ENCODE measurements at places on chromosomes 7 and 10.

DNA sequence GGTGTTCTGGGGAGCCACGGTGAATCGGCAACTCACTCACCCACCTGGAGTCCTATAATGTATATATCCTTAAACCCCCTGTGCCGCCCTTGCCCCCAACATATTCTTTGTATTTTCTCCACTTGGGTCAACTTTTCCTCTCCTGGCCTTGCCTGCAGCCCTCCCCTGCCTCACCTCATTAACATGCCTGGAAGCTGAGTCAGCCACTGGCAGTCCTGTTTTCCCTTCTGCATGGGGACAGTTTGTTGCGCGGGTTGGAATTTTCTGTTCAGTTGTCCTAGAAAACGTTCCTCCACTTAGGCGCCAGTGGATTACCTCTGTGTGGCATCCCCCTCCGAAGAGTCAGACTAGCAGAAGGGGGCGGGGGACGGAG lies 97.4 kb downstream of the C10orf105 start:
- peaks cover 8% of the 10 kb centered on the region for H3K4me1 ChIP-seq
- no peak overlapping the region for H3K4me3 ChIP-seq
- H3K27ac ChIP-seq = no peak overlapping the region
- H3K36me3 ChIP-seq = no peaks in the 10 kb centered on the region
- peaks cover 4% of the 10 kb centered on the region for H3K27me3 ChIP-seq
- no peak for DNase-seq

DNA sequence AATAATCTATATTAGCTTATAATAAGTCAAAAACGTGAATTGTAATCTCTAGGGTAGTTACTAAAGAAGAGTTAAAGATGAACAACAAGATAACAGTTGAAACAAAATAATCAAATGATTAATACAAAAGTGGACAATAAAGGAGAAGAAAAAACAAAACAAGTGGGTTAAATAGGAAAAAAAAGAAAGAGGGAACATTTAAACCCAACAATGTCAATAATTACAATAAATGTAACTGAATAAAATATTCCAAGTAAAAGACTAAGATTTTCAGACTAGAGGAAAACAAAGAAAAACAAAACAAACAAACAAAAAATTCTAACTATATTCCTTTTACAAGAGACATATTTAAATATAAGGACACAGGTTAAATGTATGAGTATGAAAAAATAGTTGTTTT lies 38.0 kb upstream of the ZEB1 start:
- H3K27me3 ChIP-seq = no peaks in the 10 kb centered on the region
- H3K4me3 ChIP-seq = no peak overlapping the region
- no peak for DNase-seq
- H3K27ac ChIP-seq = no peak overlapping the region
- no peaks in the 10 kb centered on the region for H3K36me3 ChIP-seq

DNA sequence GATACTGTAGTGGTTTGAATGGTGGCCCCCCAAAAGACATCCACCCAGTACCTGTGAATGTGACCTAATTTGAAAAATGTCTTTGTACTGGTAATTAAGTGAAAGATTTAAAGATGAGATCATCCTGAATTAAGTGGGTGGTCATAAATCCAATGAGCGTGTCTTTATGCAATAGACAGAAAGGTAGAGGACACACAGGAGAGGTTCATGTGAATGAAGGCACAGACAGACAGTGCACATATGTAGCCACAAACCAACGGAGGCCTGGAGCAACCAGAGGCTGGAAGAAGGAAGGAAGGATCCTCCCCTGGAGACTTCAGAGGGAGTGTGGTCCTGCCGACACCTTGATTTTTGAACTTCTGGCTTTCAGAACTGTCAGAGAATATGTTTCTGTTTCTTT lies 160.3 kb downstream of the CNTNAP2 start:
- no peaks in the 10 kb centered on the region for H3K36me3 ChIP-seq
- no peak overlapping the region for H3K27ac ChIP-seq
- no peak overlapping the region for H3K4me3 ChIP-seq
- no peaks in the 10 kb centered on the region for H3K27me3 ChIP-seq

GRCh38 chr7:40923626-40924025 lies 779.3 kb downstream of the INHBA start:
- H3K27ac ChIP-seq = no peak overlapping the region
- no peak overlapping the region for H3K4me3 ChIP-seq
- H3K36me3 ChIP-seq = no peaks in the 10 kb centered on the region
- H3K4me1 ChIP-seq = no peaks in the 10 kb centered on the region

DNA sequence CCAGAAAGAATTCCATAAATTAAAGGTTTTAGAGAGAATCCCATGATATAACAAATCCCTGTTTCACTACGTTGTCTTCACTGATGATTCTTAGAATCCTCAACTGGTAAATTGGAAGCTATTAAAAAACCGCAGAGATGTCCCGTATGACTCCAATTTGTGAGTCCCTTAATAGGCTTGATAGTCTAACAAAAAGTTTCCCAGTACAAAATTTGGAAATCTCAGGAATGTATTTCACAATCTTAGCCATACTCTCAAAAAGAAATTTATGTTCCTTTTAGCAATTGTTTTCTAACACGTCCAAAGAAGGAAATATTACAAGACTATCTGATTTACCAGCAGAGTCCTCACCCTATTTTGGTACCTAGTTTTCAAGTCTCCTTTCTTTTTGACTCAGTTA lies 2.5 kb downstream of the TES start:
- no peak for DNase-seq
- H3K27ac ChIP-seq = peak overlapping the region; percentile 83
- peaks cover 55% of the 10 kb centered on the region for H3K4me1 ChIP-seq
- H3K27me3 ChIP-seq = no peaks in the 10 kb centered on the region
- H3K36me3 ChIP-seq = no peaks in the 10 kb centered on the region
- H3K4me3 ChIP-seq = peak overlapping the region; percentile 99

GRCh38 chr7:116521046-116521664 lies 3.7 kb upstream of the CAV1 start:
- H3K4me3 ChIP-seq = no peak overlapping the region
- H3K4me1 ChIP-seq = peaks cover 15% of the 10 kb centered on the region
- no peaks in the 10 kb centered on the region for H3K36me3 ChIP-seq
- no peak overlapping the region for H3K27ac ChIP-seq

- peaks cover 24% of the 10 kb centered on the region for H3K27me3 ChIP-seq
- no peak overlapping the region for H3K4me3 ChIP-seq
- no peaks in the 10 kb centered on the region for H3K4me1 ChIP-seq
- H3K36me3 ChIP-seq = peaks cover 31% of the 10 kb centered on the region
Observed at GRCh38 chr10:117442944-117443685, 67.9 kb upstream of the PDZD8 start.

DNA sequence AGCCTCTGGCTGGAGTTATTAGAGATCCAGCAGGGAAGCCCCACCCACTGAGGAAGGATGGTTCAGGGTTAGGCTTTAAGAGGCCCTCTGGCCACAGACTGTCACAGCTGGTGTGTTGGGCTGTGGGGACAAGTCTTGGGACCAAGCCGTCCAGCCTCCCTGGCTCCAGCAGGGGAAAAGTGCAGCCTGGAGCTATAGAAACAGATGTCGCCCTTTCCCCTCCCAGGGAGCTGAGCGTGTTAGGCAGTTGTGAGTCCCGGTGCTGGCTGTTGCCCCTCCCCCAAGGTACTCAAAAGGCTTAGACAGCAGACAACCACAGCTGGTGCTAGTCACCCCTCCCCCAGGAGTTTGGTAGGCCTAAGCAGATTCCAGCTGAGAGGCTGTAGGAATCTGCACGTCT lies 143.4 kb downstream of the TMEM168 start:
- peaks cover 5% of the 10 kb centered on the region for H3K27me3 ChIP-seq
- H3K27ac ChIP-seq = no peak overlapping the region
- no peak for DNase-seq

GRCh38 chr10:71726580-71727104 lies 7.1 kb upstream of the C10orf105 start:
- H3K4me1 ChIP-seq = peaks cover 38% of the 10 kb centered on the region
- H3K27ac ChIP-seq = peak overlapping the region; percentile 93
- DNase-seq = no peak
- peak overlapping the region; percentile 79 for H3K4me3 ChIP-seq
- H3K27me3 ChIP-seq = peaks cover 6% of the 10 kb centered on the region

GRCh38 chr10:44911081-44911540 lies at the start of gene TMEM72:
TSS of gene TMEM72 (plus strand) at chr10:44911337. CDS start at chr10:44911513, 176 bp downstream.
- peaks cover 11% of the 10 kb centered on the region for H3K27me3 ChIP-seq
- no peak for DNase-seq
- H3K36me3 ChIP-seq = no peaks in the 10 kb centered on the region
- H3K27ac ChIP-seq = no peak within 1 kb of the TSS
- no peak within 1 kb of the TSS for H3K4me3 ChIP-seq
- H3K4me1 ChIP-seq = peaks cover 12% of the 10 kb centered on the region

GRCh38 chr7:114021135-114021534 lies 102.3 kb upstream of the PPP1R3A start:
- DNase-seq = no peak
- no peak overlapping the region for H3K4me3 ChIP-seq
- H3K36me3 ChIP-seq = no peaks in the 10 kb centered on the region
- no peaks in the 10 kb centered on the region for H3K4me1 ChIP-seq
- no peak overlapping the region for H3K27ac ChIP-seq

- H3K4me3 ChIP-seq = no peak overlapping the region
- DNase-seq = no peak
- H3K27me3 ChIP-seq = no peaks in the 10 kb centered on the region
- H3K27ac ChIP-seq = no peak overlapping the region
- no peaks in the 10 kb centered on the region for H3K36me3 ChIP-seq
Observed at GRCh38 chr7:47039089-47039648, 542.7 kb downstream of the TNS3 start.

DNA sequence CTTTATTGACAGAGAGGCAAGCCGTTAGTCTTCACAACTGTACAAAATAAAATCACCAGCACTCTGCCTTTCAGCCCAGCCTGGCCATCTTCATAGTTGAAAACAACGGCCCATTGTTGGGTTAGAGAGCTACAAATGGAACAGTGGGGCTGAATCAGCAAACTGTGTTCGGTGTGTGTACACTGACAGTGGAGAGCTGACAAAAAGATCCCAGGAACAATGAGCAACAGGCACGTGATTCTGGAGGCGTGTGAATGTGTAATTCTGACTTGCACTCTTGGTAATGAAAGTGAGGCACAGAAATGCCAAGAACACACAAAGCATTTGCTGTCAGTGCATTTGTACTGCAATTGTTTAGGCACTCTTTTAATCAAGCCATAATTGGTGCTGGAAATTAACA lies 303.7 kb downstream of the WDR11 start:
- H3K27me3 ChIP-seq = no peaks in the 10 kb centered on the region
- H3K27ac ChIP-seq = no peak overlapping the region
- H3K4me1 ChIP-seq = no peaks in the 10 kb centered on the region
- H3K4me3 ChIP-seq = no peak overlapping the region

DNA sequence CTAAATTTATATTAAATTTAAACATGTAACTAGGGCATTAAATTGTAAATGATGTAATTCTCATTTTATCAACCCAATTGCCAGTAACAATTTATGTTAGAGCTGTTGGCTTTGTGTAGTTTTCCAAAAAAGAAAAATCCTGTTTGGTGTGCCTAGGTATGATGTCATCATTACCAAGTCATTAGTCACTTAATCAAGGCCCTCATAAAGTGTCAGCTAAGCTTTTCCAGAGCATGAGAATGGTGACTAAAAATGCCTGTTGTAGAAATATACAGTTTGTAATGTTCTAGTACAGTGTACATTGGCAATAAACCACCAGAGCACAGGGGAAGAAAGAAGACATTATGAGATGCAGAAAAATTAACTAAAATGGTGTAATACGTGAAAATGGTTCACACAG lies 593.8 kb upstream of the ANKRD30A start:
- H3K27ac ChIP-seq = no peak overlapping the region
- H3K27me3 ChIP-seq = no peaks in the 10 kb centered on the region
- DNase-seq = no peak
- no peak overlapping the region for H3K4me3 ChIP-seq
- peaks cover 20% of the 10 kb centered on the region for H3K4me1 ChIP-seq

- H3K4me3 ChIP-seq = no peak overlapping the region
- H3K4me1 ChIP-seq = no peaks in the 10 kb centered on the region
- no peaks in the 10 kb centered on the region for H3K27me3 ChIP-seq
- H3K36me3 ChIP-seq = no peaks in the 10 kb centered on the region
Observed at GRCh38 chr10:105148456-105148855, 507.4 kb downstream of the SORCS3 start.

DNA sequence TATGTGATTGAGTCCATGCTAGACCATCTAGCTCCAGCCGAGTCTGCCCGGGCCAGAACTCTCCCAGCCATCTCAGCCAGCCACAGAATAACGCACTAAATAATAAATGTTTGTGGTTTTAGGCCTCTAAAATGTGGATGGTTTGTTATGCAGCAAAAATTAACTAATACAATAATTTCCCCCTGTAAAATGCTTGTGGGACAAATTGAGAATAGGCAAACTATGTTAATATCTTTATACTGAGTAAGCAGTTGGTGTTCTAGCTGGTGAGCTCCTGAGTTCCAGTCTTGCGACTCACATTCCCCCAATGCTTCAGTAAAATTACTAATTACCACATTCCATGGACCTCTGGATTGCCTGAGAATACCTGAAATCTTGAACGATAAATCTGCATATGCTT lies 316.8 kb upstream of the NFE2L3 start:
- no peak overlapping the region for H3K4me3 ChIP-seq
- peaks cover 32% of the 10 kb centered on the region for H3K27me3 ChIP-seq
- no peaks in the 10 kb centered on the region for H3K4me1 ChIP-seq
- H3K27ac ChIP-seq = no peak overlapping the region
- no peak for DNase-seq
- no peaks in the 10 kb centered on the region for H3K36me3 ChIP-seq

DNA sequence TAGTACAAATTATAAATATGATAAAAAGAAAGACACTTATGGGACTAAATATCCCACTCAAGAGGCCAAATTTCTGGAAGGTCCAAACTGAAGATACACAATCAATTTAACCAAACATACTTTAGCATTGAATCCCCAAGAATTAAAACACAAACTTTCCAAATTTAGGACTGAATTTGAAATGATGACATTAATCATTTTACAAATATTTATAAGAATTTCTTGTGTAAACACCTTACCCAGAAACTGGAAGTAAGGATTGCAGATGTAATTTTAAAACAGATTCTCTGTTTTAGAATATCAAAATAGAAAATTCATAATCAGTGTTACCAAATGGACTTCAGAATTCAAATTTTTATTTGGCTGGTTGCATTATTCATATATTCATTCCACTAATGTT lies 588.2 kb upstream of the KCND2 start:
- H3K4me3 ChIP-seq = no peak overlapping the region
- H3K27me3 ChIP-seq = no peaks in the 10 kb centered on the region
- no peaks in the 10 kb centered on the region for H3K4me1 ChIP-seq
- H3K36me3 ChIP-seq = no peaks in the 10 kb centered on the region

GRCh38 chr10:127797339-127797738 lies 60.4 kb downstream of the FOXI2 start:
- H3K27ac ChIP-seq = no peak overlapping the region
- no peak for DNase-seq
- no peak overlapping the region for H3K4me3 ChIP-seq
- H3K27me3 ChIP-seq = peaks cover 40% of the 10 kb centered on the region
- H3K36me3 ChIP-seq = no peaks in the 10 kb centered on the region

DNA sequence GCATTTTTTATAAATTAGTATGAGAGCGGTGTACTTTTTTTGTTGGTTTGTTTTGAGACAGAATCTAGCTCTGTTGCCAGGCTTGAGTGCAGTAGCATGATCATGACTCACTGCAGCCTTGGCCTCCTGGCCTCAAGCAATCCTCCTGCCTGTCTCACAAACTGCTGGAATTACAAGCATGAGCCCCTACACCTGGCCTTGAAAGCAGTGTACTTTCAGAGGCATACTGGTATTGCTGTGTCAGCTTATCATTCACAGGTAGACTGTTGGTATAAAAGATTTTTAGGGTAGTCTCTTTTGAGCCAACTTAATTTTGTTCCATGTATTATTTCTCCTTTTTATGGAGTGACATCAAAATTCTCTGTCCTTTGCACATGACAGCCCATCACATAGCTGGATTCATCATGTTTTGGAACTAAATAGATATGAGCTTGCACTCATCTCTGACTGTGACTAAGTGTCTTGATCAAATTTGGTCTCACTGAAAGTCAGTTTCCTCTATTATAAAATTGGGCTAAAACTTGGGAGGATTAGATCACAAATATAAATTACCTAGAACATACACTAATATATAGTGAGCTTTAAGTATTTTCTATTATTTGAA lies 12.4 kb downstream of the GNAT3 start:
- no peaks in the 10 kb centered on the region for H3K4me1 ChIP-seq
- H3K27me3 ChIP-seq = no peaks in the 10 kb centered on the region
- no peak overlapping the region for H3K27ac ChIP-seq
- no peak for DNase-seq

Measured in naive B cell (primary cell).